ENCODE measurements at places on chromosomes 12 and 14. TPM values are rescaled to one million over a fixed set of nuclear protein-coding genes. Genes with fewer than 3 reads are reported as not detected.

Gene IRAK3
- total RNA-seq, result 8.7 TPM

Gene RERGL
- total RNA-seq, result 0.30 TPM

Gene RIN3
- total RNA-seq, result 2.6 TPM

Gene IL31
- total RNA-seq, result not detected

Gene IGFBP6
- 364 TPM for total RNA-seq

Gene DTX3
- total RNA-seq, result 8.5 TPM

Gene LRRC43
- 1.2 TPM for total RNA-seq

Gene COCH
- total RNA-seq, result 0.15 TPM

Gene CHMP4A
- 24.2 TPM for total RNA-seq

Gene CINP
- 31.7 TPM for total RNA-seq

Gene HCAR1
- 0.35 TPM for total RNA-seq

Gene RD3L
- total RNA-seq, result not detected

Gene TMEM229B
- 0.15 TPM for total RNA-seq

Gene MIP
- not detected for total RNA-seq

Gene PTCSC3
- not detected for total RNA-seq

Gene GPHN
- 7.4 TPM for total RNA-seq

Gene CMKLR1
- total RNA-seq, result 1.3 TPM

Gene KRT76
- not detected for total RNA-seq

Gene PTPRR
- 0.94 TPM for total RNA-seq

Gene RITA1
- 11.8 TPM for total RNA-seq

Gene LRP10
- total RNA-seq, result 47.1 TPM

Gene WSCD2
- not detected for total RNA-seq

Gene NRXN3
- total RNA-seq, result 5.1 TPM

Gene JPH4
- not detected for total RNA-seq

Gene COA8
- 2.8 TPM for total RNA-seq

Gene RND1
- total RNA-seq, result 5.6 TPM

Gene KLRC2
- total RNA-seq, result not detected

Gene TAS2R20
- total RNA-seq, result 1.9 TPM

Gene TMEM179
- 0.08 TPM for total RNA-seq

Measured in smooth muscle cell of the coronary artery (primary cell).